ENCODE measurements at places on chromosomes 16 and 17.

DNA sequence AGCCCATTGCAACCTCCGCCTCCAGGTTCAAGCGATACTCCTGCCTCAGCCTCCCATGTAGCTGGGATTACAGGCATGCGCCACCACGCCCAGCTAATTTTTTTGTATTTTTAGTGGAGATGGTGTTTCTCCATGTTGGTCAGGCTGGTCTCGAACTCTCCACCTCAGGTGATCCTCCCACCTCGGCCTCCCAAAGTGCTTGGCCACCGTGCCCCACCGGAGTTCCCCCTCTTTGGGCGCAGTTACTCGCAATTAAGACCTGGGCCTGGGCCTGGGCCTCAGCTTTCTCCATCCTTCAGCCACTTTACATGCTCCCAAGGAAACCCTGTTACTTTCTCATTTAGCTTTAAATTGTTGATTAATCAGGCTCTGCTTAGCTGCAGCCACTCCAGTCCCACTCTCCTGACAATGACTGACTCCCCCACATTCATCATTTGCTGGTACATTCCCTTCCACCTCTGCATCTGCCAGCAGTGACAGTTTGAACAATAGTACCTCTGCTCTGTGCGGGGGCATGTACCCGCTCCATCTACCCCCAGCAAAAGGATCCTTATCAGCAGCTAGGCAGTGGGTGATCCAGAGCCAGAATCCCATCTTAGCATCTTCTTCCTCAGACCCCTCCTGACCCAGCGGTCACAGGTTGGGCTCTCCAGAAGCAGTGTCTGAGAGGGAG, 47.2 kb upstream of the SLC47A1 start:
- no peak for DNase-seq

DNA sequence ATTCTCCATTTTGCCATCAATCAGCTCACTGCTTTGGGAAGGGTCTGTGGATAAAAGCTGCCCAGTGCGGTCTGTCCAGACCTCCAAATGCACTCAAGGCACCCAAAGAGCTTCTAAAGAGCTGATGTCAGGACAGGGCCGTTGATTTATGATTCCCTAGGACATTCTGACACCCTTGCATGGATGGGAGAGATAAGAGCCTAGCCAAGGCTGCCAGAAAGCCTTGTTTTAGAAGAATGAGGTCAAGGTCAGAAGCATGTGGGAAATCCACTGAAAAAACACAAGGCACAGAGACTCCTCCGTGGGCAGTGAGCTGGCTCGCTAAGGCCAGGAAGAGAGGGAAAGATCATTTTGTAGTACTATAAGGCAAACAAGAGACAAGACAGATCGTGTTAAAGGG, 214.0 kb downstream of the CDH11 start:
- DNase-seq, result peak; percentile 20

- no peak for DNase-seq
Measured at GRCh38 chr17:8474826-8475225, 39.1 kb downstream of the NDEL1 start.

DNA sequence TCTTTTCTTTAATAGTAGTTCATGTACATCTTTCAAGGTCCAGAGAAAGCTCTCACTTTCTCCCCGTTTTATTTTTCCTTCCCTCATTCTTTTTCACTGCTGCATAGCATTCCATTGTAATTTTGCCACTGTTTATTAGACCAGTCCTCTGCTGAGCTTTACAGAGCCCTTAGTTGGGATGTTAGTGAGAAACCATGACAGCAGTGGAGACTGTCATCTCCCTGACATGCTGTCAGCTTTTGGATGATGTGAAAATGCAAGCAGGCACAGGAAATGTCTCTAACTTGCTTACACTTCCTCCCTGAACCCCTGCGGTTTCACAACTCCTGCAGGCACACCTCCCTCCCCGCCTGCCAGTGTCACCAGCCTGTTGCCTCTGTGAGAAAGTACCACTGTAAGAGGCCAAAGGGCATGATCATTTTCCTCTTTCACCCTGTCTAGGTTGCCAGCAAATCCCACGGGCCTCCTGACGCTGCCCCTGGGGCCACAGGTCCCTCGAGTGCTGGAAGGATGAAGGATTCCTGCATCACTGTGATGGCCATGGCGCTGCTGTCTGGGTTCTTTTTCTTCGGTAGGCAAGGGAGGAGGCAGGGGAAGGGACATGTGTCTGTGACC, at the start of gene ITGAL:
TSS of gene ITGAL (plus strand) at position 415 of the 615 bp plus-strand sequence. CDS start at position 511, 96 bp downstream.
- DNase-seq, result no peak

GRCh38 chr16:2924901-2925755, 13.4 kb downstream of the FLYWCH1 start:
- DNase-seq, result no peak

DNA sequence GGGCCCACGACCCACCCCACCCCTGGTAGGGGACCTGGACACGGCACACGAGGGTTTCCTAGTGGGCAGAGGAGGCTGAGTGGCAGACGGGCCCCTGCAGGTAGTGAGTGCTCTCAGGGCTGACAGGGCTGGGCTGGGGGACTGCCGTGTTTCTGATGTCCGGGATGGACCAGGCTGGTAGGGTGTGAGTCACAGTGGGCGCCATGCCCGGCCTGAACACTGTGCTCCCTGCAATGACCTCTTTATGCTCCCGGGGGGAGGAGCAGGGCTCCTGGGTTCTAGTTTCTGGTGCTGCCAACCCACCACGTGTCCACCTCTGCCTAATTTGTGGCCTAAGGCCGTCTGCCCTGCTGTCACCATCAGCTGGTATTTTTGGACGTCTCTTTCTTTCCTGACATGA, 26.3 kb downstream of the ARHGAP23 start:
- peak; percentile 50 for DNase-seq
